ENCODE measurements at places on chromosomes 16 and 17. TPM values are rescaled to one million over a fixed set of nuclear protein-coding genes. Genes with fewer than 3 reads are reported as not detected.

GRCh38 chr16:68382296-68382718, 66.0 kb downstream of the SMPD3 start:
- no peak for DNase-seq

- DNase-seq: no peak
Measured at GRCh38 chr16:57826706-57827625, 24.7 kb upstream of the KIFC3 start.

DNA sequence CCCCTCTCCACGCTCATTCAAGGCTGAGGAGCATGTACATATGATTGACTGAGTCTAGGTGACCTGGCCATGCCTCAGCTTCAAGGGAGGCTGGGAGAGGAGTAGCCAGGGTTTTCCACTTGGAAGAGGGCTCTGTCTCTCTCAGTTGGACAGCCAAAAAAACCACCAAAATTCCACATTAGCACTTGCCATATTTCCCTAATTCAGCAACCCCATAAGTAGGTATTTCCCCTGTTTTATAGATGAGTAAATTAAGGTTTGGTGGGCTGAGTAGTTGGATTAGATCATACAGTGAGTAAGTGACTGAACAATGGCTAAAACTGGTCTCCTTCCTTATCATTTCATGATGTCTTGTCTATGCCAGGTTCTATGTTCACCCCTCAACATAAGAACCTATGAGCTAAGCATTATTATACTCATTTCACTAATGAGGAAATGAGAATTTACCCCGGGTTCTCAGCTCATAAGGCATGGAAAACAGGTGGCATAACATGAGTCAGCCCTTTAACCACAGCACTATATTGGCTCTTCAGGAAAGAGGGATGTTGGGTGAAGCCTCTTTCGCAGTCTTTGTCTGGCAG, 68.0 kb upstream of the GAS7 start:
- no peak for DNase-seq

- DNase-seq: no peak
Measured at GRCh38 chr17:48543107-48543853, 1.6 kb downstream of the HOXB2 start.

DNA sequence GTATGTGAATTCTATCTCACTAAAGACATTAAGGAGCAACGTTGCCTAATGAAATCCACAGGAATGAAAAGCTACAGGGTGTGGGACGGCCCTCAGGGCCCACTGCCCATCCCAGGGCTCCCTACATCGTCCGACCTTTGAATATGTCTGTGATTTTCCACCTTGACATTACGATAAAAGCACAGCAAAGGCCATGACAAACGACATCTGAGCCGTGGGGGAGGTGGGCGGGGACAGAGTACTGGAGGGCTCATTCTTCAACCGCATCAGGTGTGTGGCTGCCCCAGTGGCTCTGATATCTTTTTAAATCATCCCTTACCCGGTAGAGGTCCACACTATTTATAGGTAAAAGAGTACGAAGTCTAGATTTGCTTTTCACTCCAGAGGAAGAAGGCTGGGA, 35.1 kb downstream of the LMF1 start:
- DNase-seq: no peak

DNA sequence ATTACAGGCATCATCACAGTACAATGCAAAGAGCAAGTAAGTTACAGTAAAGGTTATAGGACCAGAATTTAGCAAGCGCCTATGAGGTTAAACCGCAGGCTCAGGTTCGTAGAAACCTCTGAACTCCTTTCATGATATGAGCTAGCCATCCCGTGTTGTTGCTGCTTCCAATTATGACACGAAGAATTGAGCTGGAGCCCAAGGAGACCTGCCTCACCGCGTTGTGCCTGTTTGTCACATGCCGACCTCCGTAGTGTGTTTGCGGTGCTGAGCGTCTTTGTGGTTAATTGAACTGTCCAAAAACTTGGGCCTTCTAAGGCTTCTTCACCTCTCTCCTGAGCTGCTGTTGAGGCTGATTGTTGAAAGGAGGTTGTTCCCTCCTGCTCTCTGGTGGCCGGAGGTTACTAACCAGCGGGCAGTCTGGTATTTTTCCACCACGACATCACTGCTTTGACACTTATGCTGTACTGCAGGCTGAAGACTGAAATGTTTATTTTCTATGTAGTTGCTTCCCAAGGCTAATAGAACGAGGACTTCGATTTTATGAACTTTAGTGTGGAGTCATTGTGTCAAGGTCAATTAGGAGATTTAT, 67.5 kb downstream of the SEC14L1 start:
- DNase-seq: no peak

- DNase-seq: no peak
Measured at GRCh38 chr16:47581114-47581513, 120.0 kb downstream of the PHKB start.

GRCh38 chr16:19116711-19117449, 3.1 kb downstream of the ITPRIPL2 start:
- no peak for DNase-seq

GRCh38 chr17:13513039-13513405, 88.7 kb downstream of the HS3ST3A1 start:
- DNase-seq: no peak

GRCh38 chr16:80441935-80442334, 98.9 kb upstream of the DYNLRB2 start:
- no peak for DNase-seq

DNA sequence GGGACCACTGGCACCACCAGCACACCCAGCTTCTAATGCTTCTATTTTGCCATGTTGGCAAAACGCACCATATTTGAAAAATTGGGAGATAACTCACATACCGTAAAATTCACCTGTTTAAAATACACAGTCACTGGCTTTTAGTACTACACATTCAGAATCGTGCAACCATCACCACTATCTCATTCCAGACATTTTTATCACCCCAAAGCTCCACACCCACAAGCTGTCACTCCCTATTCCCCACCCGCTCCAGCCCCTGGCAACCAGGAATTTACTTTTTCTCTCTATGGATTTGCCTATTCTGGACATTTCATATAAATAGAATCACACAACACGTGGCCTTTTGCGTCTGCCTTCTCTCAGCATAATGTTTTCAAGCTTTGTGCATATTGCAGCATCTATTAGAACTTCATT, 25.0 kb downstream of the PPL start:
- DNase-seq: no peak

DNA sequence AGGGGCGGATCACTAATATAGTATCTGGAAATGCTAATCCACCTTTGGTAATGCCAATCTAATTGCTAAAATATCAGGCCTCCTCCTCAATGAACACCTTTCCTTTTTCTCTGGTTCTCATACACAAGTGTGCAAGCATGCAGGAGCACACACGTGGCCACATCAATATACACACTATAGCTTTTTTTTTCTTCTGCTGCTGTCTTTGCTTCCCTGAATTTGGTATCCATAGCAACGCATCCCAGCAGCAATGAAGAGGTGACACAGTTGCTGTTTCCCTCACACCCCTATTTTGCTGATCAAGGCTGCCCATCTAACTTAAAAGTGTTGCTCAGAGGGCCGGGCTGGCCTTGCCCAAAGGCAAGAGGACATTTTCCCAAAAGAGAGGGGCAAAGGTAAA, 15.4 kb downstream of the NOG start:
- DNase-seq: no peak

Gene ATXN7L3
- 46.5 TPM for total RNA-seq

Gene ATP2A3
- 50.4 TPM for total RNA-seq

Gene SOX9
- 1.2 TPM for total RNA-seq

Gene TMEM220
- 7.5 TPM for total RNA-seq

Data from thoracic aorta (tissue), 2 donors.